Cardiac ventricle fibroblast (primary cell): ENCODE measurements at places on chromosomes 12 and 14. TPM values are rescaled to one million over a fixed set of nuclear protein-coding genes. Genes with fewer than 3 reads are reported as not detected.

TSPAN8 gene
- 0.59 and 1.00 TPM in 2 replicates for total RNA-seq

MAP4K5 gene
- 71.0 and 96.0 TPM in 2 replicates for total RNA-seq

NXPH4 gene
- 17.6 and 21.4 TPM in 2 replicates for total RNA-seq

GNPNAT1 gene
- total RNA-seq: 26.7 and 28.0 TPM in 2 replicates

CPNE8 gene
- total RNA-seq: 7.1 and 9.1 TPM in 2 replicates

SPX gene
- total RNA-seq: 1.9 TPM in 1 of 2 replicates, not detected in the other

PRR4 gene
- not detected in 2 replicates for total RNA-seq

ATF1 gene
- total RNA-seq: 14.1 and 19.7 TPM in 2 replicates

NRL gene
- 0.73 and 0.75 TPM in 2 replicates for total RNA-seq

TMED8 gene
- total RNA-seq: 5.7 and 5.8 TPM in 2 replicates

BAG5 gene
- 16.7 and 17.3 TPM in 2 replicates for total RNA-seq

IKZF4 gene
- total RNA-seq: 2.6 and 4.5 TPM in 2 replicates

P2RX7 gene
- total RNA-seq: not detected in 2 replicates

KLHDC2 gene
- 30.8 and 54.0 TPM in 2 replicates for total RNA-seq

CATSPERB gene
- not detected in 2 replicates for total RNA-seq

RFX4 gene
- total RNA-seq: not detected in 2 replicates
